ENCODE measurements at places on chromosomes 3 and 15.
A peak's percentile ranks its signal among the peaks of the same experiment; 100 is the strongest.

DNA sequence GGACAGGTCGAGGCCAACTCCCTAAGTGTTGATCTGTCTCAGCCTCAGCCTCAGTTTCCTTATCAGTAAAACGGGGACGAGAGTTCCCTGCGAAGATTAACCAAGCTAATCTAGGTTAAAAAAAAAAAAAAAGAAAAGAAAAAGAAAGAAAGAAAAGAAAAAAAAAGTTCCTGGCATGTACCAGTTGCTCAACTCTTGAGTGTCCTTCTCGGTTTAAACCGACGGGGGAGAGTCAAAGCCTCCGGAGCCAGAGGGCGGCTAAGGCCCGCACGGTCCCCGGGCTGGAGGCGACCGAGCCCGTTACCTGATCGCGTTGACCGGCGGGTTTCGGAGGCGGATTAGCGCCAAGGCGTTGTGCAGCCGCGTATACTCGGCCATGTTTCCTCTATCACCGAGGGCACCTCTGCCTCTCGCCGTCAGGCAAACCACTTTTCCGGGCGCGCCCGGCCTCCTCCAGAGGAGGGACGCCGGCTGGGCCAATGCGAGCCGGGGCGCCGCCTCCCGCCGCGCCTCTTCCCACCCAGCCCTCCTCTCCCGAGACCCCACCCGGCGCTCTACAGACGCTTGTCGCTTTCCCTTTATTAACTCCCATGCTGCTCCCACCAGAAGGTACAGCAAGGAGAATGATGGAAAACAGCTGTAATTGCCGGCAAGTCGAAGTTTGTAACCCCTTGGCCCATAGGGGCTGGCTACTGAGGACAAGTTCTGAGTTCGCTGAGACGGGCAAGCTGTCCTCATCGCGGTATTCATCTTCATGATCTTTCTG is at the start of gene EHHADH:
Gene EHHADH, minus strand, starts transcription at position 405 of the 766 bp plus-strand sequence. Its CDS starts 27 bp downstream, at position 378.
- peak; percentile 18 for DNase-seq

DNA sequence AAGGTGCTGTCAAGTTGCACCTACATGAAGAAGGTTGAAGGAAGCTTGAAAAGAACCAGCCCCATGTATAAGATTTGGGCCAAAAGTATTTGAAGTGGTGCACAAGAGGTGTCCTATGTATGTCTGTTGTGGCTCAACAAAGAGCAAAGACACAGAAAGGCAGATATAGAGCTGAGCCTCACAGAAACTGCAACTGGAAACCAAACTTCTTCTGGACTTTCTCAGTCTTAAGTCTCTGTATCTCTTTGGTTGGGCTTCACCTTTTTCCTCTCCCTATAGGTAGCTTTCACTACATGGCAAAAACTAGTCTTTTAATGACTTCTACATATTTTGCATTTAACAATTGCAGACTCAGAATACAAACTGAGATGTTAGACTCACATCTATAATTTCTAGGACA is 8.8 kb upstream of the CMC1 start:
- no peak for DNase-seq

GRCh38 chr15:38255690-38256089 is 3.1 kb downstream of the SPRED1 start:
- no peak for DNase-seq

DNA sequence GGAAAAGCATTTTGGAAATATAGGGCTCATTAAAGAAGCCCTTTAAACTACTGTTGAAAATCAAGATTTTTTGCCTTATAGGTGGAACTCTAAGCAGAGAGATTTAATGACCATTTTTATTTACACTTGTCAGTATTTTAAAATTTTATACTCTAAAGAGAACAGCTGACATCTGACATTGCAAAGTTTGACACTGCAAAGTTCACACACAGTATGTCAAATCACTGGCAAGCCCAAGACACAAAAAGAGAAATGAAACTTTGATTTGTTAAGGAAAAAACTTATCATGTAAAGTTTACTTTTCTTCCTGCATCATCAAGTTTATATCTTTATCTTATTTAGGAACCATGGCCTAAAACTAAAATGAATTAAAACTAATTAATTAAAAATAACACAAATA is 40.2 kb downstream of the DPH6 start:
- DNase-seq, result no peak

DNA sequence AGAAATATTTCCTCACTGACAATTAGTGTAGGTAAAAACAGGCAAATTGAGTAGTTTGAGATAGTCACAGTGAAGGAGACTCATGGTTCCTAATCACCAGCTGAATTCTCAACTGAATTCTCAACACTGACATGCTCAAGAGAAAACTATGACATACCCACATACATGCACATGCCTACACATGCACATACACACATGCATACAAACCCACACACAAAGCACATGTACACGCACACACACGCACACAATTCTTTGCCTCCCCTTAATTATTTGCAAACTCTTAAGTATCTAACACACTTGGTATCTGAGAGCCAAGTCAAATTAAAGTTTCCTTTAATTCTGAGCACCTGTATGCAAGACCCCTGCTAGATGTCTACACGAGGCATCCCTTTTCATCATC is 111.8 kb downstream of the GABRB3 start:
- DNase-seq, result no peak

GRCh38 chr15:53709821-53710220 is 49.6 kb downstream of the WDR72 start:
- DNase-seq, result no peak

GRCh38 chr3:77373619-77374018 is 333.7 kb downstream of the ROBO2 start:
- no peak for DNase-seq

DNA sequence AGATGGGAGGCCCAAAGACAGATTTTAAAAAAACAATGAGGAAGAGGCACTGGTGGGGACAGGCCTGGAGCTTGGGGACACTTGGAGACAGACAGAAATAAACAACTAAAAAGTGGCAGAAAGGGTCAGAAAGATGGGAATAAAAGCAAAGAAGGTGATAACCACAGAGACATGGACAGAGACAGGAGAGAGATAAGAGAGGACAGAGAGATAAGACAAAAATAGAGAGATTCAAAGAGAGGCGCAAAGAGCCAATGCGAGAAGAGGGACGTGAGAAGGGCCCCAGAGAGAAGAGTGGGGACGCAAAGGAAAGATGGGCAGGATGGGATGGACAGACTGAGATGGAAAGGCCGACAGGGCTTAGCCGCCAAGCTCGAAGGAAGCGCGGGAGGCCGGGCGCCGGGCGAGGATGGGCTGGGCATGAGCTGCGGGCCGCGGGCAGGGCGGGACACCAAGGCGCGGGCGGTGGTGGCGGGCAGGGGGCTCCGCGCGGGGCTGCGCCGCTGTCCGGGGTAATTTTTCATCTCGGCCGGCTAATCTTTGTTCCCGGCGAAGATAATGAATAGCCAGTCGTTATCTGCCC is 3.1 kb upstream of the GATA2 start:
- DNase-seq, result no peak

All from CD14-positive monocyte (primary cell).